ENCODE measurements at places on chromosomes 4 and X.

DNA sequence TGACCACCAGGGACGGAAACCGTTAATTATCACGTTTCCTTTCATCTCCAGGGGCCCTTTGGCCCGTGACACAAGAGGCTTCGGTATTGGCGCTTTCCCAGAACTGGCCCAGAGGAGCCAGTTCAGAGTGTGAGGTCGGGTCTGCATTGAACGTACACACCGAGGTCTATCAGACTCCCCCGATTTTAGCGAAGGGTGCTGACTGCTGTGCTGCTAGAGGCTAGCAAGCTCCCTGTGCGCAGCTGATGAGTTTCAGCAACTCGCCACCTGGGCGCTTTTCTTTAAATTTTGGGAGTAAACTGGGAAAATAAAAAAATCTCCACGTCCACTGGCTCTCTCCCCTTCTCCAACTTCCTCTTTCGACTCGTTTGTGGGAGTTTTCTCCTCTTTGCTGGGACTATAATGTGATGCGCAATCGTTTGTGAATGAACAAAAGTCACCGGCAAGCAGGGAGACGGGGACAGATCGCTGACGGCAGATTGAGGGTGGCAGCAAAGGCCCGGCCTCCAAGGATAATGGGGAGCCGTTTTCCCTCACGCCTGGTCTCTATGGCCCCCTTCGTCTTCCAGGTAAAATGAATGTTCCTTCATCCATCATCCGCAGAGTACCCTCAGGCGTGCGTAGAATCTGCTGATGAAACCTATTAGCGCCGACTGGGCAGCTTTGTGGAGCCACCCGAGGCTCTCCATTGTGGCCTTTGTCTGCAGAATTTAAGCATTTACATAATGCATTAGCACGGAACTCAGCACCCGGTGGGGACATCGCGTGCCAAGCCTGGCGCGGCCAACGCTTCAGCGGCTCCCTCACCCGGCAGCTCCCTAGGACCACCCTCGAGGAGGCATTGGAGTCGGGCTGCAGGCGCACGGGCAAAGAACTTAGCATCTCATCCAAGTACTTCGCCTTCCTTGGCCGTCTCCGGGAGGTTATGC lies 1.6 kb upstream of the LRAT start:
- DNase-seq = no peak

GRCh38 chrX:118493016-118493415 lies 2.6 kb upstream of the DOCK11 start:
- no peak for DNase-seq

- DNase-seq = no peak
Observed at GRCh38 chrX:12611471-12611870, 179.7 kb upstream of the PRPS2 start.

DNA sequence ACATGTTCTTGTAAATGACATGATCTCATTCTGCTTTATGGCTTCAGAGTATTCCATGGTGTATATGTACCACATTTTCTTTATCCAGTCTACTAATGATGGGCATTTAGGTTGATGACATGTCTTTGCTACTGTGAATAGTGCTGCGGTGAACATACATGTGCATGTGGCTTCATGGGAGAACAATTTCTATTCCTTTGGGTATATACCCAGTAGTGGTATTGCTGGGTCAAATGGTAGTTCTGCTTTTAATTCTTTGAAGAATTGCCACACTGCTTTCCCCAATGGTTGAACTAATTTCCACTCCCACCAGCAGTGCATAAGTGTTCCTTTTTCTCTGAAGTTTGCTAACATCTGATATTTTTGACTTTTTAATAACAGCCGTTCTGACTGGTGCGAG lies 1080.3 kb downstream of the CCSER1 start:
- no peak for DNase-seq

DNA sequence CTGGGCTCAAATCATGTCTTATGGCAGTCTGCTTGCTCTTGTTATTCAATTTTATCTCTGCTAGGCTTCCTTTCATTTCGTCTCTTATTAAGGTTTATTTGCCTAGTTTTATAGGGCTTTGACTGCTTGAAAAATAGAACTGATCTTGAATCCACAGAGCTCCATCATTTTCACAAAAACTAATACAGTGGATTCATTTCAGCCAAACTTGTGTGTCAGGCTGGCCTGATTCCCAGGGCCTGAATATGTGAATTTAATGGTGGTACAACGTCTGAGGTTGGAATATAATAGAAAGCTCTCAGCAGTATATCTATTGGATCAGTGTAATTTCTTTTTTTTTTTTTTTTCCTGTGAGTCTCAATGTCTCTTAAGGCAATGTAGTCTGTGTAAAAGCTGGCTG lies 123.3 kb downstream of the POU4F2 start:
- no peak for DNase-seq

- DNase-seq = no peak
Observed at GRCh38 chrX:109889289-109890006, 113.5 kb upstream of the TMEM164 start.

DNA sequence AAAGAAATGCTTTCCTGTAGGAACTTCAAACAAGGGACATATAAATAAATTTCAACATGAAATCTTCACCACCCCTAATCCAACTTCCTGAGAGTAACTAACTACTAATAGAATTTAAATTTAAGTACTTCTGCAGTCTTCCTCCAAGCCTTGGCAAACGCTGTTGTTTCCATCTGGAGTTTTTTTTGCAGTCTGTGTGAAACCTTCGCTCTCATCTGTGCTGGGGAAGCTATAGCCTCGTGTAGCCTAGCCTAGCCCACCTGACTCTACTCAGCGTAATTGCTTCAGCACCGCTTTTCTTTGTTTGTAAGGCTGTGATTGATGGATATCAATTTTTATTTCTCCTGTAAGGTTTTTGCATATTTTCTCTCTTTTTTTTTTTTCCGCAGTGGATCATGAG lies 30.9 kb downstream of the STOX2 start:
- no peak for DNase-seq

DNA sequence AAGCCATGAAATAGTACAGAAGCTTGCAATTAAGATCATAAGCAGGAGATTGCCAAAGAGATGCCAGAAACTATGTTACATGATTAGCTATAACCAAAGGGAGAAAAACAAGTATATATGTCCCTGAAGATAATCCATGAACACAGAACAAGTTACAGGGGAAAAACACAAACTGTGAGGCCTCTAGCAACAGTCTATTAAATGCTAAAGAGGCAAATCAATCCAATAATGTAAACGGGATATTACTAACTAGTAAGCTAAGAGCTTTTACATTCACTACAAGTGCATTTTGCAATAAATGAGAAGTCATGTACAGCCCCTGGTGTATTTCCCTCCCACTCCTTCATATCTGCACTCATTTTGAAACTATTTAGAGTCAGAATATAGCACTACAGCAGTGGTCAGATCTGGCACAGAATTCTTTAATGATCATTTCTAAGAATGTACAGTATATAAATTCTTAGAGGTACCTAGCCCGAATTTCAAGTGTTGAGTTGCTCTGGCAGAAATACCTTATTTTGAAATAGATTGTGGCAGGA lies 449.8 kb upstream of the SMIM31 start:
- no peak for DNase-seq

GRCh38 chr4:151034829-151035228 lies 19.7 kb upstream of the LRBA start:
- DNase-seq = no peak

Data from AG04449 (cell line).